ENCODE measurements at places on chromosomes 4 and X.

- DNase-seq: no peak
Observed at GRCh38 chr4:46081248-46081647, 42.6 kb downstream of the GABRG1 start.

GRCh38 chr4:17142232-17142711 lies 243.8 kb upstream of the LDB2 start:
- no peak for DNase-seq

- DNase-seq: no peak
Observed at GRCh38 chrX:40388441-40388840, 192.3 kb upstream of the ATP6AP2 start.

- DNase-seq: no peak
Observed at GRCh38 chrX:7086384-7086783, 61.1 kb upstream of the STS start.

GRCh38 chr4:55051532-55051931 lies 73.9 kb downstream of the KDR start:
- DNase-seq: no peak

- no peak for DNase-seq
Observed at GRCh38 chrX:47991263-47992094, 12.3 kb downstream of the ZNF182 start.

GRCh38 chrX:1941321-1941720 lies 326.5 kb downstream of the ASMT start:
- no peak for DNase-seq

- no peak for DNase-seq
Observed at GRCh38 chr4:183434666-183435190, 9.7 kb upstream of the CDKN2AIP start.

GRCh38 chrX:65697915-65698796 lies 30.7 kb downstream of the MSN start:
- DNase-seq: peak; percentile 80

- DNase-seq: no peak
Observed at GRCh38 chrX:152896450-152896849, 1.4 kb upstream of the ZNF185 start.

DNA sequence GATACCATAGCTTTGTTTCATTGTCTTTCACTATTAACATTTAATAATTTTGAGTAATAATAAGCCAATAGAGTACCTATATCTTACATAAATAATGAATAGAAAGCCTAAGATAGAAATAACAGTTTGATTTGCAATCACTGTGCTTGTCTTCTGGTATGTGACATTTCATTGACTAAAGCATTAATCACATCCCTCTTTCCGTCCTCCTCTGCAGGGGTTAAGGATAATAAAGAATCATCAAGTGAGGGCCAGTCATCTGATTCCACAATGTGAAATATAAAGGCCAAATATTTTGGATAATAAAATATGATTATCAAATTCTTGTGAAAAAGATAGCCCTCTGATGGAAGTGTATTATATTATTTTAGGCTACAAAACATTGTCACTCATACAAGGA lies 2073.4 kb downstream of the ARAP2 start:
- no peak for DNase-seq

DNA sequence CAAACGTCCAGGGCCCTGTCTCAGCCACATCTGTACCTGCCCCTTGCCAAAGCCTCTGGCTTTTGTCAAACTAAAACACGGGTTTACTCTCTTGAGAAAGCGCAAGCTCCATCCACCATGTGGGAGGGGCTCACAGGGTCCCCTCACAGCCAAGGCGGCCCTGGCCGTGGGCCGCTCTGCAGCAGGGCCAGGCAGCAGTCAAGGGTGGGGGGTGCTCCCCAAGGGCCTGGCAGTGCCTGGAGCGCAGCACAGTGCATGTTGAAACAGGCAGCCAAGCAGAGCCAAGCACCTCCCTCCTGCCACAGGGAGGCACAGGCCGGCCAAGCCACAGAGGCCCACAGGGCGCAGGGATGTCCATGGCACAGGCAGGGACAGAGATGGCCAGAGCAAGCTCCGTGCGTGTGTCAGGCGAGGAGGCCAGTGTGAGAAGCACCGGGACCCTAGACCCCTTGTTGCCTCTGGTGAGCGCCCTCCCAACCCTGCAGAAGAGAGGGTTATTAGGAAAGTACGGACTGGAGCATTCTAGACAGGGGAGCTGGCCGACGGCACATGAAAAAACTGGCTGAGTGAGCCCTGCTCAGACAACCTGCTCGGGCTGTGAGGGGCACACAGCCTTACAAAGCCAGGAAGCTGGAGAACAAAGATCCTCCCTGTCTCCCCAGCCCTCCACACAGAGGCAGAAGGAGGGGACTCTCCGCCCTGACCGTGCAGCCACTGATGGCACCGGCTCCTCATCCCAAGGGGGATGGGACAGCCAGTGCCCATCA lies 39.0 kb downstream of the FAM53A start:
- no peak for DNase-seq

DNA sequence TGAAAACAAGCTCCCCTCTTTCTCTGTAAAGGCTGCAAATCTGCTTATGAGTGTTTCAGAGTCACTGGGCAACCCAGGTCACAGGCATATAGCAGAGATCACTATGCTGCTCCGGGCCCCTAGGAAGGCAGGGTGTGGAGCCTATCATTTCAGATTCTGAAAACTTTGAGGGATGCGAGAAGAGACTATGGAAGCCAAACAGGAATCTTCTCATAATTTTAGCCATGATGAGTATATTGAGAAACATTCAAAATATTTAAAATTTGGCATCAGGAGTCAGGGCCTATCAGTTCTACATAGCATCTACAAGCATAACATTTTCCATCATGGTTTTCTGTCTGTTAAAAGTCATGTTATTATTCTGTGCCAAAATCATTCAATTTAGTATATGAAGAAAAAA lies 61.7 kb upstream of the ATXN3L start:
- no peak for DNase-seq

GRCh38 chrX:5730556-5730955 lies 498.1 kb downstream of the NLGN4X start:
- no peak for DNase-seq

- DNase-seq: no peak
Observed at GRCh38 chrX:100658941-100659381, 15.0 kb downstream of the SRPX2 start.

DNA sequence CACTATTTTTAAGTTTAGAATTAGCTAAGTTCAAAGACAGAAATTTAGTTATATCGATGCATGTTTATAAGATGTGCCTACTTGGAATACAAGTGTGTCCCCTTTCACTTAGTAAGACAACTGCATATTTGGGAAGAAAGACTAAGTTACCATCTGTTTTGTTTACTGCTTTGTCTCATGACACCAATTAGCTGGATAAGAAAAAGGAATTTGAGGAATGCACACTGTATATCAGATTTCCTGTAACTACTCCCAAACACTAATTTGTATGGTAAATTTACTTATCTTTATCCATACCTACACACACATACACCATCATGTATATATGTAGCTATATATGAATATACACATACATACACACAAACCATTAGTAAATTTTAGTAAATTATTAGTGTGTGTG lies 1442.8 kb upstream of the IGFBP7 start:
- no peak for DNase-seq

GRCh38 chr4:165779950-165780670 lies 92.9 kb upstream of the TLL1 start:
- DNase-seq: no peak

- no peak for DNase-seq
Observed at GRCh38 chrX:113545040-113545439, 704.4 kb upstream of the AMOT start.

GRCh38 chr4:122928930-122929329 lies 6.5 kb upstream of the NUDT6 start:
- DNase-seq: no peak

DNA sequence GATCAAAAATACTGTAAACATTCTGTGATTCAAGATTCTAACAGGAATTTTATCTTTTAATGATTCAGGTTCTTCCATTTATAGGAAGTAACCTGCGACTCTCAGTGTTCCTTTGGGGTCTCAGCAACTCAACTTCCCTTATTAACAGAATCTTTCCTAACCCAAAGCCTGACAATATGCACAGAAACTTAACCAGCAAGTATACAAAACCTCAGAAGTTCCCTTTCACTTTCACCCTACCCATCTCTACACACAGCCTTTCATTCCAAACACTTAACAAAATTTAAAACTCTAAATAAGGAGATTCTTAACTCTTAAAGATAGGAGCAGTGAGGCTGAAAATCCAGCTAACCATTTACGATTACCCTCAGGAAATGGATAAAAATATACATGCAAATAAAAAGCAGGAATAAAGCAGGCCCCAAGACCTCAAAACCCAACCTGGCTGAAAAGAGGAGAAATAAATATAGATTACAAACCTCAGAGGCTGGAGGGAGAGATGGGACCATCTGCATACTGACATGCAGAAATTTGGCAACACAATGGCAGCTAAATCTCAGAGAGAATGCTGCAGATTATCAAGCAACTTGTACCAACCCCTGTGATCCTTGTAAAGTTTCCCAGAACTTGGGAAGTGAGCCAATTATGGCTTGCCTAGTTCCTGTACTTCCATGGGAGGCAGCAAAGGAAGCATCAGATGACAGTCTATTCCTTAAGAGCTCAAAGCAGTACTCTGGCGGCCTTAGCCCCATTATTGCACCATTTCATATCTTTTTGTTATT lies 101.0 kb downstream of the ATP11C start:
- no peak for DNase-seq
